ENCODE measurements at places on chromosomes 3 and 15.

DNA sequence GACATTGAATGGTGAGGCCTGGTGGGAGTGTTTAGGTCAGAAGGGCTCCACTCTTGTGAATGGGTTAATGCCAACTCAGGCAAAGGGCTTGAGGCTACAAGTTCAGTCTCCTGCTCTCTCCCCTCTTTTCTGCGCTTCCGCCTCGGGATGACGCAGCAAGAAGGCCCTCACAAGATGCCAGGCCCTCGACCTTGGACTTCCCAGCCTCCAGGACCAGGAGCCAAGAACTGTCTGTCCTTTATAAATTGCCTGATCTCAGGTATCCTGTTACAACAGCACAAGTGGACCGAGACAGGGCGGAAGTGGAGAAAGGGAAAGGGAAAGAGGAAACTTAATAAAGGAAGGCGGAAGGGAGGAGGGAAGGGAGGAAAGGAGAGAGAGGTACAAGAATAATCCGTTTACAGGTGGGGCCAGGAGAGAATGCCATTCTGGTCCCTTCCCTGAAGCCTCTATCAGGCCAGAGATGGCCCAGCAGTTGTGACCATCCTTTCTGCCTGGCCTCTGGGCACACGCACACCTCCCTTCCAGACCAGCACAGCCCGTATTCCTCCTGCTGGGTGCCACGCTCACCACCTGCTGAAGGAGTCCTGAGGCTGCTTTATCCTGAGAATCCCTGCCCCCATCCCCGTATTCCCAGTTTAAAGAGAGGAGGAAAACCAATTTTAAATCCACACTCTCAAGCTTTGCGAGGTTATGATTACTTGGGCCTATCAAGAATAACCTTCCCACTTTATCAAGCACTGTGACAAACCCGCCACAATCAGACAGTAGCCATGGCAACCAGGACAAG, 64.2 kb downstream of the OXNAD1 start:
- no peak for DNase-seq

DNA sequence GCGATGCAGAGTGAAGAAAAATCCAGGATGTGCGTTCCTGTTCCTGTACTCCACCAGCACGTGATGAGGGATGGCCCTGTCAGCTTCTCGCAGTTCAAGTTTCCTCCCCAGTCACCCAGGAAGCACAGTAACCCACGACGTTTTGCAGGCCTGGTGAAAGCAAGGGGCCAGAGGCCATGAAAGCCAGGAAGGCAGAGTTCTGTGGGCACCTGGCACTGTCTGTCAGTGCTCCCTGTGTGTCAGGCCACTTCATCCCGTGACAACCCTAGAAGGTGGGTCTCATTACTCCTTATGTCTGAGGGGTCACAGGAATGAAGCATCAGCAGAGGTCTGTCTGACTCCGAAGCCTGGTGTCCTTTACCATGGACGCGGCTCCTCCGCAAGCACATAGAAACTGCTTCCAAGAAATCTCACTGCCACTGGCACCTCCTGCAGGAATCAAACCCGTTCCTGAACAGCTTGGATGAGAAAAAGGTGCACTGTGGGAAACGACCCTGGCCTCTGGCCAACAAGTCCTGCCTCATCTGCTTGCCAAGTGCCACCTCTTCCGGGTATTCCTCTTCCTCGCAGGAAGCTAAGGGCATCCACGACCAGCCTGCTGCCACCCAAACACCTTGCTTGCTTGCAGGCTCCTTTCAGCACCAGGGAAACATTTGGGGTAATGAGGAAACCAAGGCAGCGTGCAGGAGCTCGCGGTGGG, 14.6 kb downstream of the RAB43 start:
- DNase-seq: no peak

DNA sequence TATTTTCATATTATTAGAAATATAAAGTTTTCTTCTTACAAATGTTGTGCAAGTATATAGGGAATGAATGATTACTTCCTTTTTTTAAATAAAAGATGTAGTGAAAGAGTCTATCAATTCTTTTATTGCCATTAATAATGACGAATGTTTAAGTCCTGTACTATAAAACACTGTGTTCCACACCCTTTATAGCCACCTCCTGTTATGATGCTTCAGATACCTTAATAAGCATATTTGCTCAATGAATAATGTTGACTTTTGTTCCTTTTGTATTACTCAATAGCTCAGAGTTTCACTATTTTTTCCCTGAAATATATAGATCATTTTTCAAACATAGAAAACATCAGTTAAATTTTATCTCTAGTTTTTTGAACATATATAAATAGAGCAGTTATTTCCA, 378.2 kb upstream of the THBS1 start:
- no peak for DNase-seq

DNA sequence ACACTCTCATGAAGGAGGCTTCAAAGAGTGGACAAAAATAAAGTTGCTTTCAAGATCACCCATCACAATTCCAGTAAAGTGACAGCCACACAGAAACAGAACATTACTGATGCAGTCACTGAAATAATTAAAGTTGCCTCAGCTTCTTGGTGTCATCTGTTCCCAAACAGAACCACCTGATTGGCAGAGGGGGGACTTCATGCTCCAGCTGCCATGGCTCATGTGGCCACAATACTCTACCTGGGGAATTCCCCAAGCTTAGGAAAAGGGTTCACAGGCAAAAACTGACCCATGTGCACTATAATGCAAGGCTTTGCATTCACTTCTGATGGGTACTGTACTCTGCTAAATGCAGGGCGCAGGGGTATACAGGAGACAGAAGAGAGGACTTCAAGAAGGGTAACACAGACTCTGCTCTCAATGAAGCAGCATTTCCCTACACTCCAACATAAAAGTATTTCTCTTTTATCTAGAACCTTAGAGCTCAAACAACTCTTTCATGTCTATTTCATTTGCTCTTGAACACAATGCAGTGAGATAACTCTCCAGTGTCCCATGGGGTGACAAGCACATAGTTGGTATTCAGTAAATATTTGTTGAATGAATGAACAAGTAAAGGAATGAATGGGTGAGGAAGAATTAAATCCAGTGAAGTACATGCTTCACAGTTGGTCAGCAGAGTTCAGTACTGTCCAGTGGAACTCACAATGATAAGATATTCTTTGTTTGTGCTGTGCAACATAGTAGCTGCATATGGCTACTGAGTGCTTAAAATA, 8.6 kb upstream of the CTNNB1 start:
- DNase-seq: no peak

GRCh38 chr3:102083473-102083872, 234.2 kb downstream of the NFKBIZ start:
- no peak for DNase-seq

- DNase-seq: no peak
Measured at GRCh38 chr3:58361866-58362265, 29.2 kb downstream of the PXK start.
